ENCODE measurements at places on chromosomes 6 and 20.
A peak's percentile ranks its signal among the peaks of the same experiment; 100 is the strongest.

GRCh38 chr6:167045828-167046580 lies 46.8 kb downstream of the CEP43 start:
- DNase-seq: no peak

- no peak for DNase-seq
Observed at GRCh38 chr6:98769546-98769945, 64.8 kb upstream of the POU3F2 start.

DNA sequence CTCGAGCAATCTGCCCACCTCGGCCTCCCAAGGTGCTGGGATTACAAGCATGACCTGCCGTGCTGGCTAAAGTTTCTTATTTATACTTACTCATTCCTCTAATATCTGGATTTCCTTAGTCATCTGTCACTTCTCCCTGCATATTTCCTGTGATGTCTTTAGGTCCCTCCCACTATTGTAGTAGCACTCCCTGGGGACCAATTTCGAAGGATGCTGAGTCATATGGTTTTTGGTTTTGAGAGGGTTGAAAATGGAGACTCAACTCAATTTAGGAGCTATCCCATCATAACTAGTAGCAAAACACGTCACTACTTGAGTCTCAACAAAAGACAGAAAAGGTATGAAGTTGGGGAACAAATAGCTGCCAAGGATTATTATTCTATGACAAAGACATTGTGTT lies 20.2 kb downstream of the MCUR1 start:
- DNase-seq: no peak

DNA sequence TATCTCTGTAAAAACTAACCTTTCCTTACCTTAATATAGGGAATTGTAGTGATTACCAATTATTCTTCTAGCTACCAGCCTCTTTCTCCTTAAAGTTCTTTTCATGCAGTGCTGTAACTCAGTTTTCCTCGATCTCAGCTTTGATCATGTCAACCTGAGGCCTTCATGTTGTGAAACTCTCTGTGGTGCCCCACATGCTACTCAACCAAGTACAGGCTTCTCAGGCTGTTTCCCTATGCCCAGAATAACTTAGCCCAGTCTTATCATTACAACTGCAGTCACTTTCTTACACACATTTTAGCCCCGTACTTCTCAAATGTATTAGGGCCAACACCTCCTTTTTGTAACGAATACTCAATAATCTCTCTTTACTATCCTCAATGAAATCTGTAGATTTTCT lies 90.1 kb upstream of the SUPT3H start:
- DNase-seq: no peak

GRCh38 chr6:135475292-135475886 lies 22.2 kb downstream of the AHI1 start:
- DNase-seq: no peak

- DNase-seq: peak; percentile 26
Observed at GRCh38 chr6:155530219-155530834, 74.7 kb upstream of the NOX3 start.

Data from GM12864 (cell line).